ENCODE measurements at places on chromosomes 5 and 9.

GRCh38 chr5:150353032-150353675 is 4.3 kb upstream of the TCOF1 start:
- DNase-seq = no peak

DNA sequence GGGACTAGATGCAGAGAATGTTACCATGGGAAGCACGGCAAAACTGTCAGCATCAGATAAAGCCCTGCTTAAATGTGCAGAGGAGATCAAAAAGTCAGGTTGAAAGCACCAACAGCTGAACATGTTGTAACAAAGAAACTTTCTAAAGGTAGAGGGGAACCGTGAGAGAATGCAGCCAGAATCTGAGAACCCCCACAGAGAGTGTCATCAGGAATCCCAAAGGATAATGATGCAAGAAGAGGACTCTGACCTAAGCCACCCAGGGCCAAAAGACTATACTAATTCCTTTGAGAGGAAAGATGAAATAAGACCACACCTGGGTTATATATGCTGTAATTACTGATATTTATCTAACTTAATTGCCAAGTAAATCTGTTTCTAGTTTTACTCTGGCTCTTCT is 116.6 kb downstream of the PCSK1 start:
- no peak for DNase-seq

GRCh38 chr9:95977371-95977770 is 101.9 kb downstream of the ERCC6L2 start:
- DNase-seq = no peak

DNA sequence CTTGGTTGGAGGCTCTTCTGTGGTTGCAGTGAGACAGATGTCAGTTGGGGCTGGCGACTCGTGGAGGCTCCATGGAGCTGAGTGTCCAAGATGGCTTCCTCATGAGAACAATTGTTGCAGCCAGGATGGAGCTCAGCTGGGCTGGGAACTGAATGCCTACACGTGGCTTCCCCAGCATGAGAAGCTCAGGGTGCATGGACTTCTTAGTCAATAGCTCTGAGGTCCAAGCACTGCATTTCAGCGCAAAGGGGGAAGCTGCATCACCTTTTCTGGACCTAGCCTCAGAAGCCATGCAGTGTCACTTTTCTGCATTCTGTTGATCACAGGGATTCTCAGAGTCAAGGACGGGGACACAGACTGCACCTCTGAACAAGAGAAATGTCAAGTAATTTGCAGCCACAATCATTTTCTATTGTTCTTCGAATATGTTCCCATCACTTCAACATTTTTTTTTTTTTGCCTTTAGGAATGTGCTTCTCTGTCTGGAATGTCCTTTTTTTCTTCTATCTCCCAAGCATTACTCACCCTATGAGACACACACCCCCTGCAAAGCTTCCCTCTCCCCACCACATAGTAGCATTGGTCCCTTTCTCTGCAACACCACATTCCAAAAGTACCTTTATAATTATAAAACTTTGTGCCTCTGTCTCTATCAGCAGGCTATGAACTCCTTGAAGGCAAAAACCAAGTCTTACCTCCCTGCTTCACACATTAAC is 57.5 kb upstream of the STK32A start:
- DNase-seq = peak; percentile 78

- DNase-seq = no peak
These were observed 1280.2 kb upstream of the C9orf72 start for GRCh38 chr9:28853477-28853876.

- DNase-seq = no peak
These were observed 369.9 kb downstream of the DNAH5 start for GRCh38 chr5:13574574-13574973.

DNA sequence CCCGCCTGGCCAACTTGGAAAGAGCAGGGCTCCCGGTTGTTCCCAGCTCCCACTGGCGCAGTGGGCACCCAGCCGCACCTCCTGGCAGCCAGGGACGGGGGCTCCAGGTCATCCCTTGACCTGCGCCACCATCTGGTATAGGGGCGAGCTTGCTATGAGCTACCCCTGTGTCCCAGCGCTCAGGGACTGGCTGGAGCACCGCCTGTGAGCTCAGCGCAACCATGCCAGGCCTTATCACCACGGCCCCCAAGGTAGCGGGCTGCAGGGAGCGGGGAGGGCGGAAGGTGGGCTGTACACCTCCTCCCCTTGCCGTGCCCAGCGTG is 15.4 kb upstream of the RASA1 start:
- DNase-seq = no peak

GRCh38 chr5:154610321-154611154 is 132.5 kb upstream of the HAND1 start:
- peak; percentile 39 for DNase-seq

DNA sequence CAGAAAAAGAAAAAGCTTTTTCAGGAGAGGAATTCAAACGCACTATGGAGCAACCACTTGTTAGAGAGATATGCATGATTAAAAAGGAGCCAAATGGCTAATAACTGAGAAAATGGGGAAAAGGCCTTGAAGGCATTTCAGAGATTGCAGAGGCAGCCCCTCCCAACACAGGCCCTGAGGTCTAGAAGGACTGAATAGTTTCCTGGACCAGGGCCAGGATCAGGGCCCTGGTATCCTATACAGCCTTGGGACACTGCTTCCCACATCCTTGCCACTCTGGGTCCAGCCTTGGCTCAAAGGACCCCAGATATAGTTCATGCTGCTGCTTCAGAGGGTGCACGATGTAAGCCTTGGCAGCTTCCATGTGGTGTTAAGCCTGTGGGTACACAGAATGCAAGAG is 20.7 kb upstream of the FEM1C start:
- DNase-seq = no peak

DNA sequence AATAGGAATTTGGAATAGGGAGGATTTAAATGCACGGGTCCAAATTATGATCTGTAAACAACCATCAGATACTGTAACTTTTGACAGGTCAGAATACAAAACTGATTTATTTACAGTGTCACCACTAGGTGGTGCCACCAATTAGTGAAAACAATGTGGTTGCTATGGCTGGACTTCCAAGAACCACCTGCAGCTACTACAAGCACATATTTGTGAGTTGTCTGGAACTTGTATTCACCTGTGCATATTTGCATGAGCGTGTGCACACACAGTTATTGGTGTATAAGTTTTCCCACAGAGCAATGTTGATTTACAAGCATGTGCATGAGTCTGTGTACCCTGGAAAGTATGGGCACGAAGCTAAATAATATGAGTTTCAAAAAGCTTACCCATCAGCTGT is 3.0 kb upstream of the HRCT1 start:
- DNase-seq = peak; percentile 33

DNA sequence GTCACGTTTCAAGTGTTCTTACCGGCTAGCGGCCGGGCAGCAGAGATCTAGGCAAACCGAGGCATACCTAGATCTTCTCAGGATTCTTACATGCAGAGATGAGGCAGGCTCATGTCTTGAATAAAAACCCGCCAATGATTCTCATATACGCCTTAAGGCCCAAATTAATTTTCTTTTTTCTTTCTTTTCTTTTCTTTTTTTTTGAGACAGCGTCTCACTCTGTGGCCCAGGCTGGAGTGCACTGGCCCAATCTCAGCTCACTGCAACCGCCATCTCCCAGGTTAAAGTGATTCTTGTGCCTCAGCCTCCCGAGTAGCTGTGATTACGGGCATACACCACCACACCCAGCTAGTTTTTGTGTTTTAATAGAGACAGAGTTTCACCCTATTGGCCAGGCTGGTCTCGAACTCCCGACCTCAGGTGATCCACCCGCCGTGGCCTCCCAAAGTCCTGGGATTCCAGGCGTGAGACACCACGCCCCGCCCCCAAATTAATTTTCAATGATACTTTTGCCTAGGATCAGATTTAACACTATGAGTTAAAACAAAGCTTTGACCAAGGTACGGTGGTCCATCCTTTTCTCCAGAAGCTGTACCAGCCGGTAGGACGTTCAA is 1.5 kb downstream of the C9orf40 start:
- no peak for DNase-seq

DNA sequence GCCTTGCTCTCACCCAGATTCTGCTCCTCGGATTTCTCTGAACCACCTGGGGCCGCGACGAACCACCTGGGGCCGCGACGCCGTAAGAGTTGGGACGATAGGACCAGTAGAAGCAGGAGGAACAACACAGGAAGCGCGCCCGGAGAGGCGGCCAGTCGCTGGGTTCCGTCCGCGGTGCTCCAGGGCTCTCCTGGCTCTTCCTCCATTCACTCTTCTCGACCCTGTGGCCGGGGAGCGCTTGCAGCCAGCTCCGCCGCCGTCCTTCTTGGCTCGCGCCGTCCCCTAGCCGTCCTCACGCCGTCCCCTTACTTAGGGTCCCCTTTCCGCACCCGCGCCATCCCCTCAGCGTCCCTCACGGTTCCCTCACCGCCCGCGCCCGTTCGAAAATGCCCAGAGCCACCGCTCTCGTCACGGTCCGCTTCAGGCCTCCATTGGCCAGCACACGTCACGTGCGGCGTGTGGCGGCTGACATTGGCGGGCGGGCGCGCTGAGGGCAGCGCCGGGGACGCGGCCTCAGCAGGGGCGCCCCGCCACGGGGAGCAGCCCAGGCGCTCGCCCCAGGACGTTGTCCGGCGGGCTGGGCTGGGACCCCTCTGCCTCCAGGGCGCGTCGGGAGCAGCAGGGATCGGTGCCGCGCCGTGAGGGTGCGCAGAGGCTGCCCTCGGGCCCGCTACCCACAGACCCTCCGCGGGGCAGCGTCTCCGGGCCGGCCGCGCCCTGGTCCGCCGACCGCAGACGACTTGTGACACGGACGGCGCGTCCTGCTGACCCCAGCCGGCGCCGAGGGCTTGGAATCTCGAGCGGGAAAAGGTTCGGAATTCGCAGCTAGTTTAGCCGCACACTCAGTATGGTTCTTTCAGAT is 53.7 kb upstream of the PTPDC1 start:
- peak; percentile 81 for DNase-seq

- DNase-seq = no peak
These were observed 76.6 kb upstream of the SSBP2 start for GRCh38 chr5:81827500-81827899.

DNA sequence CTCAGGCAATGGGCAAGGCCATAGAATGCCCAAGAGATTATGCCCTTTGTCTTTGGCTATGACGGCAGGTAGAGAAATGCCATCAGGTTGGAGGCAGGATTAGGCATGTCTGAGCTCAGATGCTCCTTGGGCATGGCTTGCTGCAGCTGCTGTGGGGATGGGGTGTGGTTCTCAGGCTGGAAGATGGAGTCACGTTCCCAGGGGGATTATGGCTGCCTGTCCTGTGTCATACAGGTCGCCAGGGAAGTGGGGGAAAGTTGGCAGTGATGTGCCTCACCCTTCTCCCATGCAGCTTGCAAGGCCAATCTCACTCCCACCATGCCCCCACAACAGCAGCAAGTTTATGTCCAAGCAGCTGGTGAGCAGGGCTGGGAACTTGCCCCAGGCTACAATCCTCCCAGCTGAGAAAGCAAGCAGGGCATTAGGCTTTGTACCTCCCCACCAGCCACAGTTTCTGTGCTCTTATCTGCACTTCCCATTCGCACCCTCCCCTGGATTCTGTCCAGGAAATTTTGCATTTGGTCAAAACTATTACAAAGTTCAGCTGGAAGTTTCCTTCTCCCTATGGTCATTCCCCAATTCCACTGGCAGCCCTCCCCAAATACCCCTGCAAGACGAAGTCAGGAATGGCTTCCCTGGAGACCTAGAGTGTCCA is 1788.0 kb upstream of the NUDT12 start:
- no peak for DNase-seq

DNA sequence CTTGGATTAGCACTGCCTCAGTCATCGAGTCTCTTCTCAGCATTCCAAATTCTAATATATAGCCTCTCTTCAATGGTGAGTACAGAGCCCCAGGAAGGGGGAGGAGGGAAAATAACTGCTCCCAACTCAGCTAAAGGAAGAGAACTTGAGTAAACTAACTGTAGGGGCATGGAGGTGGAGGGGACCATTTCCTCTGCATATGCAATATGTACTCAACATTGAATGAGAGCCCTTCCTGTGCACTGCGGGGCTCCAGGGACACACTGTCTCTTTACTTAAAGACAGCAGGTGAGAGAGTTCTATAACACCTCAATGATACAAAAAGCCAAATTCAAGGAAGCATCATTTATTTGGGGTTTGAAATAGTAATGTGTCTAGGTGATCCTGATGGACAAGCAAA is 75.1 kb downstream of the GNAQ start:
- no peak for DNase-seq

- no peak for DNase-seq
These were observed 6.8 kb downstream of the HAND1 start for GRCh38 chr5:154470947-154471870.

- no peak for DNase-seq
These were observed 223.4 kb downstream of the COX7C start for GRCh38 chr5:86841000-86841644.

DNA sequence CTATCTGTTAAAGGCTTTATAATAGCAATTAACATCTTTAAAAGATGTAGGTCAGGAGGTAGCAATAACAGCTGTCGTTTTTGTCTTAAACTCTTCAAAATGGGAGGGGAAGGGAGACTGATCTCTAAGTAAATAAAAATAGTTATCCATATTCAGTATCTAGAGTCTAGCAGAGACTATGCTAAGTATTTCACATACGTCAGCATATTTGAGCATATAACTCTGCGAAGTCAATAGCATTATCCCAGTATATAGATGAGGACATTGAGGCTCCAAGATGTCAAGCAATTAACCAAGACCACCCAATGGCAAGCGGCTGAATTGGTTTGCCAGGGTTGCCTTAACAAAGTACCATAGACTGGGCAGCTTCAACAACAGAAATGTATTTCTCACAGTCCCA is 316.8 kb downstream of the MLLT3 start:
- no peak for DNase-seq

GRCh38 chr5:72138943-72139521 is 31.8 kb downstream of the MAP1B start:
- DNase-seq = peak; percentile 34

DNA sequence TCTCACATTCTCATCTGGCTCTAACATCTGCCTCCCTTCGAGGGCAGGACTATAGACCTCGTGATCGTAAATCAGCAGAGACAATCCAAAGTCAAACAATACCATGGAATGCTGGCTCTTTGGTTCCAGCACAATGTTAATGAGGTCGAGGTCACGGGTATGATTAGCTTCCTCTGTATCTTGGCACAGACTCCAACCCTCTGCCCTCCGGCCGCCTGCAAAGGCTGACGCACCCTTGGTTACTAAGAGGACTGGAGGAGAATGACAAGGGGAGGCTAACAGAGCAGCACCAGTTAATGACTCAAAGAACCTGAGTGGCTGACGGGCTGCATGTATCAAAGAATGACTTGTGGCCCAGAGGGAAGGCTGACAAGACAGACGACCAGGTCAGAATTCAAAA is 10.1 kb downstream of the LHFPL2 start:
- peak; percentile 98 for DNase-seq

DNA sequence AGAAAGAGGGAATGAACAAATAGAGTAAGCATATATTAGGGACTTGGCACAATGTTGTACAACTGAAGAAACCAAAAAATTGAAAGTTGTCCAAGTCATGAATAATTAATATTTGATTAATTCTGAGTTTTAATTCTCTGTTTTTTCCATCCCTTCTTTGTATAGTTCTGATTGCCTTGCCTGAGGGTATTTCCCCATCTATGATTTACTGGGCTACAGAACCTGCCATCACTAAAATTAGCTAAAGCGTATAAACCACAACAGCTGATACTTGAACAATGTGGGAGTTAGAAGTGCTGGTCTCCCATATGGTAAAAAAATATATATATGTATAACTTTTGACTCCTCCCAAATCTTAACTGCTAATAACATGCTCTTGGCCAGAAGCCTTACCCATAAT is 1253.5 kb upstream of the CDH6 start:
- no peak for DNase-seq

All from kidney glomerular epithelial cell (primary cell).